Stimulated activated CD4-positive, alpha-beta T cell treated with anti-CD3 and anti-CD28 coated beads, TNF-alpha, amount 100 ng/mL, for 1 hour (primary cell): ENCODE measurements at places on chromosomes 1 and 21.

- no peak for DNase-seq
Measured at GRCh38 chr1:218660678-218661053, 315.5 kb downstream of the TGFB2 start.

DNA sequence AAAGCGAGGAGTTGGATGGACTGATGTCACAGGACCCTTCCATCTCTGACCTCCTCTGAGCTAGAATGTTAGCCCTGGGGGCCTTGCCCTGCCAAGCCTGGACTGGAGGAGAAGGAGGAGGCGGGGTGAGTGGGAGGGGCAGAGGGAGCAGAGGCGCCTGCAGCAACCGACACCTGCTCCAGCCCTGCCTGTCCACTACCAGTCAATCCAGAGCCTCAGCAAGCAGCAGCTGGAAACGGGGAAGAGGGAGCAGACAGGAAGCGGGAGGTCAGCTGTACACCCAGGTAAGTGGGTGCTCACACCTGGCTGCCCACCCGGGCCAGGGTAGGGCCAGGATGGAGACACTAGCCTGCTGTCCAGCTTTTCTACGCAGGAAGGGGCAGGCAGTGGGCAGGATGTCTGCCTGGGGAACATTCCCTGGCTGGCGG is at the start of gene IGFN1:
TSS of gene IGFN1 (plus strand) at position 201 of the 428 bp plus-strand sequence. CDS start 2,470 bp downstream, outside the sequence.
- no peak for DNase-seq

GRCh38 chr1:27577504-27578188 is 26.3 kb downstream of the AHDC1 start:
- no peak for DNase-seq

- no peak for DNase-seq
Measured at GRCh38 chr1:151106894-151107293, 36.3 kb downstream of the GABPB2 start.

- DNase-seq = no peak
Measured at GRCh38 chr1:34163792-34164731, 968 bp downstream of the CSMD2 start.

DNA sequence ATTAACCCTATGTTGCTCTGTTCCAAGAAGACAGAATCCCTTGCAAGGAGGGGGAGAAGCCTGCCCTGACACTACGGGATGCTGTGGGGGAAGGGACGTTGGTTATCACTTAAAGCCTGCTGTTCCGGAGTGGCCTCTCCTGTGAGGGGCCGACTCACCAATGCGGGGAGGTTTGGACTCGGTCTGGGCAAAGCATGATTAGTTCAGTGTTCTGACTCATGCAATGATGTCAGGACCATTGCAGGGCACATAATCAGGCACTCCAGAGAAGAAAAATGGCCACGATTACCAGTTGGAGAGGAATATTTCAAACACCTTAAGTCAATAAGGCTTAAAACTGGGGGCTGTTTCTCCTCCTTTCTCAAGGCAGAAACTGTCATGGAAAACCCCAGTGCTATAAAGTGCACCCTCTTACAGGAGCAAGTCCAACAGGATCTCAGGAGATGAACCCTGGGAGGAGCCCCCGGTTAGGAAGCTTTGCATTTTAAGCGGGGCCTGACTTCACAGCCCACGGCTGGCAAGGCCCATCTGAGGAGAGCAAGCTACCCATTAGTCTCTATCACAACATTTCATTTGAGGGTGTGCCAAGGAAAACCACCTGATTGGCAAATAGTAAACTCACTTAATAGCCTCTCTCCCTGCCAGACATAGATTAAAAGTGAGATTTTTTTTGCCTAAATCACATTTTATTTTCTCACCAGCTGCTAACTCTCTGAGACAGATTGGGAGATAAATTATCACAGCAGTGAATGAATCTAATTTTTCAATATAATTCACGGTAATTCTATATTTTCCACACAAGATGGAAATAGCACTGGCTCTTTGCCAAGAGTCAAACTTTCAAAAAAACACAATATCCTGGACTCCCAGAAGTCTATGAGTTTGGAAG is 202.5 kb downstream of the C1orf94 start:
- DNase-seq = no peak

GRCh38 chr21:30233228-30234020 is 17.5 kb upstream of the CLDN8 start:
- no peak for DNase-seq

DNA sequence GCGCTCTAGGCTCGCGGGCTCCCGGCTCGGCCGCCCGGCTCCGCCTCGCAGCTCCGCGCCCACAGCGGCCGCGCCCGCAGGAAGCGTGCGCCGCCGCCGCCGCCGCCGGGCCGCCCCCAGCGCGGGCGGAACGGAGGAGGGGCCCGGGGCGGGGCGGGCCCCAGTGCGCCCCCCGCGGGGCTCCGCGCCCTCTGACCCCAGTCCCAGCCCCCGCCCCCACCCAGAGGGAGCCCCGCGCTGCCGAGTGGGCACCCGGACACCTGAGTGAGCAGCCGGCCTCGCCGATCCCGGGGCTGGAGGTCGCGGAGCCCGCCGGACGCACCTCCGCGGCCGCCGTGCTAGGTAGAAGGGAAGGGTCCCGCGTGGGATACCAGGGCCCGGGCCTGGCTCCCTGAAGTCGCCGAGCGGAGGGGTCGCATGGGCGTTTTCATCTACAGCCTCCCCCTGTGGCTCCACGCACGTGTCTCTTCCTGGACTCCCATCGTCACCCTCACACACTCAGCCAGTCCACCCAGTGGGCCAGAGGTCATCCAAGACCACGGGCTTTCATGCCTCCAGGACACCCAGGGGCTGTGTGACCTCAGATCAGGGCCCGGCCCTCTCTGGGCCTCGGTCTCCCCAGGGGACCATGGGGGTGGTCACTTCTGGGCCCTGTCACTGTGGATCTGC is at the start of gene SDC3:
TSS of gene SDC3 (minus strand) at position 63 of the 669 bp plus-strand sequence. CDS start 172 bp downstream, outside the sequence.
- DNase-seq = no peak

DNA sequence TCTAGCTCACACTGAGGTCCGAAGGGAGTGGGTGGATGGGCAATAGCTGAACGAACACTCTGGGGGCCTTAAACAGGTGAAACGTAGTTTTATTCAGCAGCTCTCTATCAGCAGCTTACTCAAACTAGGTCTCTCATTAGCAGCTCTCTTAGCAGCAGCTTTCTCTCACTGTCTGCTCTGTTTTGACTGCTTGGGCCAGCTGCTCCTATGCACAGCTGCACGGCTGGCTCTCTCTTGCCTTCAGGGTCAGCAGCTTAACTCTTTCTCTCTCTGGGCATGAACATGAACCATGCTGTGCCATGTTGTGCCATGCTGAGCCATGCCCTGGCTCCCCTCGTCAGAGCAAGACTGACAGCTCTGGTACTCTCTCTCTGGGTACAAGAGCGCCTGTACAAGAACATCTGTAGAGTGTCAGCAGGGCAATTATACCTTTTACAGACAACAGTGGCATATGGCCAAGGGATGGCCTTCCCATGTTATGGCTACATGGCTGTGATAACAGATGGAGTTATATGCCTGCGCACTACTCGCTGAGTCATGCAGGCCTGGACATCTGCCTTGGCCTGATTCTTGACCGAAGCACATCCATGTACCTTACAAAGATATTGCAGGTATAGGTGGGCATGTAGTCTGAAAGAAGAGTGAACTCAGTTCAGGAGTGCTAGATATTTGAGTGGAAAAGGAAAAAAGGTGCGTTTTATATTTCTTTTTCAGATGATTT is 152.4 kb downstream of the LEPR start:
- DNase-seq = no peak

DNA sequence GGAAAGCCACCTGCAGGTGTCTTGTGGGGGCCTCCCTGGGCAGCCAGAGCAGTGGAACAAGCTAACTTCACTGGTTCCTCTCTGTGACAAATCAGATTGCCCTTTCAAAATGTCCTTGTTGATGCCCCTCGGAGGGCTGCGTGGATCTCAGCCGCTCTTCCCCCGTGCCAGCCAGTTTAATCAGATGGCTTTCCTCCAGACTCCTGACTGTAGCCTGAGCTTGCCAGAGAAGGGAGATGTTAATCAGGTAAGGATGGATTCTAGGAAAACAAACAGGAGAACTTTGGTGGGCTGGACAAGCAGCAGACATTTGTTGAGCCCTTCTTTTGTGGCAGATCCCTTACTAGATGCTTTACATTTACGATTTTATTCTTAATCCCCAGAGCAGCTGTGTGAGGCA is 88.2 kb downstream of the DMRTA2 start:
- DNase-seq = no peak
